ENCODE measurements at places on chromosomes 4 and X. TPM values are rescaled to one million over a fixed set of nuclear protein-coding genes. Genes with fewer than 3 reads are reported as not detected.

The L1CAM gene
- 24.6 TPM for total RNA-seq

The FGD1 gene
- 7.8 TPM for total RNA-seq

The KLF8 gene
- total RNA-seq = 2.0 TPM

The NDP gene
- total RNA-seq = 1.4 TPM

The GUCY1B1 gene
- 8.3 TPM for total RNA-seq

The NPY2R gene
- total RNA-seq = not detected

The GRPR gene
- 0.13 TPM for total RNA-seq

The ZFP42 gene
- total RNA-seq = not detected

DNA sequence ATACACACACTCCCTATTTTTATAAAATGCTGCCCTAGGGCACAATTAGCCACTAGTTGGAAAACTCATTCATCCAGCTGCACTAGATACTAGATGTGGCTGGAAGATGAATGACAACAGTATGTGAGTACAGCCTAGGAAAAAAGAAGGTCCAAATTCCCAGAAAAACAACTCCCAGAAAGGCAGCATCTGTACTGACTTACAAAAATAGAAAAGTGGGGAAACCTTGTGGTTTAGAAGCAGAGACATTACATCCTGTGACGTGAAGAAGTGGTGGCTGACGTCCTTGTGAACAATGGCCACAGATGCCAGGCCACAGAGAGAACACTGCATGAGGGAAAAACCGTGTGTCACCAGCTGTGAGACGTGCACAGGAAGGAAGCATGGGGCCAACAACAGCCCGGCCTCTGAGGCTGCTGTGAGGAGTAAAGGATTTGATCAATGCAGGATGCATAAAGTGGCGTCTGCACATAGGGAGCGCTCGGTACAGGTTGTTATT lies 81.2 kb downstream of the SPRY1 start:
- peak; percentile 33 for DNase-seq

GRCh38 chr4:168667921-168668320 lies 171.1 kb downstream of the PALLD start:
- no peak for DNase-seq

GRCh38 chrX:23668335-23668734 lies 1.0 kb downstream of the PRDX4 start:
- DNase-seq = no peak

DNA sequence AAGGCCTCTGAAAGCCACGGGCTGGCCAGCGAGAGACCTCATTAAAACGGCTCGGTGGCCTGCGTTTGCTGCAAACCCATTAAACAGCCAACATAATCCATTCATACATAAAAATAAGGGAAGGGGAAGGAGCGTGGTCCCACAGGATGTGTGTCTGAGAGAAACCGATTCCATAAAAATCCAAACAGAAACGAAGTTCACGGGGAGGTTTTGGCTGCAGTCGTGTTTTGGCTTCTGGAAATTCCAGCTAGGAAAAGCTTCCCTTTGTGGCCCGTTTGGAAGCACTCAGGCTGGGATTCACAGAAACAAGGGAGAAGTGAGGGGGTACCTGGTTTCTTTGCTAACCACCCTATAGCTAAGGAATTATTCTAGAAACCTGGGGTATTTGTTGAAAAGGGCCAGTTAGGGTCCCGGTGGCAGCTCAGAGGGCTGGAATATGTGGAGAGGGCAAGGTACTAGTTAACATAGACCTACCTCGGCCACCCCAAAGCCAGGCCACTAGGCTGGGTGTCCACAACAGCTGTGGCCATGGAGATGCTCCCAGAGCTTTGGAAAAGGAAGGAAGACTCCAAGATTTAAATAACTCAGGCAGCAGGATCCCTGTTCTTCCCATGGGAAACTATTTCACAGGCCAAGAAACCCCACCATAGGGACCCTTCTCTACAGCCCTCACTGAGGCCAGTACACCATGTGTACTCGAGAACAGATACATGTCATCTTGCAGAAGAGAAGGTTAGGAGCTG lies 166.8 kb downstream of the BCOR start:
- peak; percentile 35 for DNase-seq

GRCh38 chr4:77344784-77345183 lies 187.8 kb downstream of the CCNG2 start:
- no peak for DNase-seq

- no peak for DNase-seq
Observed at GRCh38 chrX:129781134-129781672, 1.5 kb downstream of the SASH3 start.

DNA sequence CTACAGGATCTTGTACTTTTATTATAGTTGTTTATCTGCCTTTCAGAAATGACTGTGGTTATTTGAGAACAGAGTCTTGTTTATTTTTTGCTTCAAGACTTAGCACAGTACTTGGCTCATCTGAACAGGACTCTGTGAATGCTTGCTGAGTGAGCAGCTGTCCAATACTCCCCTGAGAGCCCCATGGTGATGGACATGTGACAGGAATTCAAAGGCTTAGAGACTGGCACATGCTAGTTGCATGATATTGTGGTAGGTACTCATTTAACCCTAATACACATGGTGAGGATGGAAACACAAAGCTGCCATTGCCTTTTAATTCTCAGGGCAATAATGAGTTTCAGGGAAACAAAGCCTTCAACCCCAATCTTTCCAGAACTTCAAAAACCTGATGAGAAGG lies 97.3 kb downstream of the GEMIN8 start:
- DNase-seq = peak; percentile 80

GRCh38 chr4:139606103-139606502 lies 50.1 kb upstream of the SETD7 start:
- DNase-seq = no peak

DNA sequence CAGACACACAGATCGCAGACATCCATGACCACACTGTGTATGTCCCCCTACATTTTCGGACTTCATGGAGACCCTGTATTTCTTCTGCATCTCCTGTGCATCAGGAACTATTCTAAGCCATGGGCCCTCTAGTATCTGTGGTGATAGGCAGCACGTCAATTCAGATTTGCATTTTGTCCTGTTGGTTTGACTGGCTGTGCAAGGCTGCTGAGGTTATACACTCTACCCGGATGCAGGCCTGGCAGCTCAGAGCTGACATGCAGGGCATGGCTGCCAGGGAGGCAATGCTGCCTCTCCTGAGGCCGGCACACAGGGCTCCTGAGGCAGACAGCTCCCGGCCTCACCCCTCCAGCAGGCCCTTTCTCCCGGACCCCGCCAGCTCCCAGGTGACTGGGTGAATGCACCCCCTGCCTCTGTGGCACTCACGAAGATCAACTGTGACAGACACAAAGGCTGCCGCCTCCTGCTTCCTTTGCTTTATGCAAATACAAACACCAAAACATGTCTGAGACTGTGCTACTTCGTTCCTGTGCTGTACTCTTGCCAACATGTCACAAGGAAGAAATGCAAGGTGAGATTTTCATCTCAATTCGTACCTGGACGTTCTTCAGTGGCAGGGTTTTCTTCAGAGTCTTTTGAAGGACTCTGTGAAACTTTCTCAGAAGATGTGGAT lies 51.0 kb downstream of the NSG1 start:
- DNase-seq = no peak

DNA sequence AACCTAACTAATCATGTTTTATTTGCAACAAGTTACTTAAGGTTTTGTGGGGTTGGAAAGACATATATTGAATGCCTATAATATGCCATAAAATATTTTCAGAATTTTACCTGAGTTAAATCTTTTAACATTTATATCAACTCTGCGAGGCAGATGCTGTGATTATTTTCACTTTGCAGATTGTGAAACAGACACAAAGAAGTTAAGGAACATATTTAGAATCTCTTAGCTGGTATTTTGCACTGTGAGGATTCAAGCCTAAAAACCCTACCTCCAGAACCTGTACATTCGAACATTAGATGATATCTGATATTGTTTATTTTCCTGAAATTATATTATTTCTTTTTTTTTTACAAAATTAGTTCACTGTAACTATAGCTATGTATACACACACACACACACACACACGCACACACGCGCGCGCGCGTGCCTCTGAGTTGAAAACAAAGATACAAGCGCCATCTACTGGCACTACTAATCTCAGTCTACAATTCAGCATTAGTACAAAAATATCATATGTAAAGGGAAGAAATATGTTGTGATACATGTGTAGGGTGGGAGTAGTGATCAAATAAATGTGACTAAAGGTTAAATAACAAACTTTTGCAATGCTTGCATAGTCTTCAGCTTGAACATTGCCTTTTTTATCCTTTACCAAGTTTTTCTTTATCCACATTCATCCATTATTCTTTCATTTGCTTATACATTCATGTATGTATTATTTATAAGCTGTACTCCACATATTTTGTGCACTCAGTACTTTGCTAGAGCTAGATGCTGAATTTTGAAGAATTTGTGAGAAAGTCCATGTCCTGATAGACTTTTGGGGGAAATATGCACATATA lies 61.5 kb downstream of the ANXA10 start:
- DNase-seq = peak; percentile 65

GRCh38 chr4:8846826-8847225 lies 24.8 kb downstream of the HMX1 start:
- no peak for DNase-seq

DNA sequence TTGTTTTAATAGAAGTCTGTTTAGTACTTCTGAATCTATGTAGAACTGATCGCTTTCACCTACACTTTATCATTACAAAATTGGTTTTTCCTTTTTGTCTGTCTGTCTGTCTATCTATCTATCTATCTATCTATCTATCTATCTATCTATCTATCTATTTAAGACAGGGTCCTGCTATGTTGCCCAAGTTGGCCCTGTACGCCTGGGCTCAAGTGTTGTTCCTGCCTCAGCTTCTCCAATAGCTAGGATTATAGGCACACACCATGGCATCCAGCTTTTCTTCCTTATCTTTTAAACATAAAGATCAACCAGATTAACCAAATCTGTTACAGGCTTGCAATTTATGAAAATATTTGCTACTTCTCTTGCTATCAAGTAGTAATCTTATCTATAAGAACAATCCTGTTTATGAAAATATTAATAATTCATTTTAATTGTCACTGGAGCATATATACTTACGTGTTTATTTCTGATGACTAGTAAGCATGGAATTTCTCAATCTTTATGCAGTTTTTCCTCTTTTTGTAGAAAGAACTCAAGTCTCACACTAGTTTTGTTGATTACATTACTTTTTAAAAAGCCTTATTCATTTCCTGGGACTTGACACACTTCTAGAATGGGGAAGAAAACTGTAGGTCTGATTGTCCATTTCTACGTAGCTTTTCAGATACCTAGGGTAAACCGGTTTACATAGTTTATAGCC lies 24.5 kb downstream of the KIAA0232 start:
- DNase-seq = no peak

DNA sequence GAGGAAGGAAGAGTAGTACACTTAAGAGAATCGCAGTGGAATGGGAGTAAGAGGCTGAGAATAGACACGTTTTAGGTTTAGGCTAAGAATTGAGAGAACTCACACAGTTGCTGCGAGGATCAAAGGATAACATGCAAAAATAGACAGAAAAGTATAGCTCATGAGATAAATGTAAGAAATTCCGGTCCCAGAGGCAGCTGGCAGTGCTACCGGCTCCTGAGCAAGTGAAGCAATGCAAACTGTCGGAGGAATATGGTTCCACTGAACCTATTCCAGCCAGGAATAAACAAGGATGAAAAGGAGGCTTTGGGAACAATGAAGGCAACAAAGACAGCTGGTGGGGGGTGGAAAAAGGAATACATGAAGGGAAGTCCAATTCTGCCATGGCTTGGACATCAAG lies 191.8 kb downstream of the QDPR start:
- no peak for DNase-seq

- peak; percentile 34 for DNase-seq
Observed at GRCh38 chrX:56564164-56564885, 898 bp downstream of the UBQLN2 start.

DNA sequence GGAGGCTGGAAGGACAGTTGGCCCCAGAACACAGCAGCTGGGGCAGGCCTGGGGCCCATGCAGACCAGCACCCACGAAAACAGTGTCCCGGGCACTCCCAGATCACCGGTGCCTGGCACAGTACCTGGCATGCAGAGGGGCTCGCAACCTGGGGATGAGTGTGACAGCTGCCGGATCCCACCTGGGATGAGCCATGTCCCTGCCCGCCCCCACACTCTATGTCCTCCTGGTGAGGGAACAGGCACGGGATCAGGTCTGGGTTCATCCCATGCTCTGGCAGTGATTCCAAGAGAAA lies 22.8 kb upstream of the PPP2R2C start:
- DNase-seq = no peak

GRCh38 chrX:65750674-65751469 lies 83.4 kb downstream of the MSN start:
- no peak for DNase-seq

DNA sequence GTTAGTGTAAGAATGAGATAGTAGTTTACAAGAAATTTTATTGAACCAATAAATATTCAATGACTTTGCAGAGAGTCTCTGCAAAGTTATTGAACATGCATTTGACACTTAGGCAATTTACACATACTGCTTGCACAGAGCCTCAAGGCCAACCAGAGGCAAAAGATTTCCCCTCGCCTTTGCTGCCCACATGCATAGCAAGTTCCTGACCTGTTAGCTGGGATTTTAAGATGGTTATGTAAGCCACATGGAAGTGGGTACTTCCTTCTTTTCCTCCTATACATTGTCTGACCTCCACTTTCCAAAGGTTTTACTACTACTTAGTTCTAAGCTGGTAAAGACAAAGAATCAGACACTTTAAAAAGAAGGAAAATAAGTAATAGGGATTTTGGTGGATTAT lies 430.1 kb upstream of the FRG1 start:
- no peak for DNase-seq

- no peak for DNase-seq
Observed at GRCh38 chrX:69216911-69217310, 51.7 kb upstream of the PJA1 start.

- peak; percentile 74 for DNase-seq
Observed at GRCh38 chr4:147822128-147822527, 90.2 kb downstream of the ARHGAP10 start.

DNA sequence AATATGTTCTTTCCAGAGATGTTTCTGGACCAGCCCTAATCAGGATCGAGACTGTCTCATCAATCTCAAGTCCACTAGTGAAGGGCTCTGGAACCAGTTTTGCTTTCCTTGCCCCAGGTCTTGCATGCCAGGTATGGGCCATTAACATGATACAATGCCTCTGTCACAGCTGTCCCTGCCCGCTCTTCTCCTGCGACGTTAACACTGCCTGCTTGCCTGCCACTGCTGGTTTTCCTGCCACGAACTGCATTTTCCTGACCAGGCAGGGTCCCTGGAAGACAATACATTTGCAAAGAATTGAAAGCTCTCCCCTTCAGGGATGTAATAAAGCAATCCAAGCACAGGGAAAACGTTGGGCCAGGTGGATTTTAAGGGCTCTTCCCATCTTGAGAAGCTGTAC lies 200.3 kb downstream of the MID1 start:
- no peak for DNase-seq

GRCh38 chrX:22202251-22202650 lies 70.5 kb upstream of the CBLL2 start:
- no peak for DNase-seq
